Thymus (tissue), 14 donors: ENCODE measurements at places on chromosomes 13 and 19. TPM values are rescaled to one million over a fixed set of nuclear protein-coding genes. Genes with fewer than 3 reads are reported as not detected.

SIGLEC5 gene
- total RNA-seq, result 0.90 TPM

- DNase-seq, result no peak
- H3K27ac ChIP-seq, result no peak overlapping the region
- no peaks in the 10 kb centered on the region for H3K27me3 ChIP-seq
- H3K4me1 ChIP-seq, result no peaks in the 10 kb centered on the region
- no peak overlapping the region for H3K4me3 ChIP-seq
Observed at GRCh38 chr19:50285833-50286232, 43.3 kb downstream of the KCNC3 start.

- no peak overlapping the region for H3K4me3 ChIP-seq
- no peaks in the 10 kb centered on the region for H3K4me1 ChIP-seq
- H3K27me3 ChIP-seq, result no peaks in the 10 kb centered on the region
- DNase-seq, result no peak
- no peak overlapping the region for H3K27ac ChIP-seq
Observed at GRCh38 chr13:46354156-46355087, 32.6 kb downstream of the RUBCNL start.

DNA sequence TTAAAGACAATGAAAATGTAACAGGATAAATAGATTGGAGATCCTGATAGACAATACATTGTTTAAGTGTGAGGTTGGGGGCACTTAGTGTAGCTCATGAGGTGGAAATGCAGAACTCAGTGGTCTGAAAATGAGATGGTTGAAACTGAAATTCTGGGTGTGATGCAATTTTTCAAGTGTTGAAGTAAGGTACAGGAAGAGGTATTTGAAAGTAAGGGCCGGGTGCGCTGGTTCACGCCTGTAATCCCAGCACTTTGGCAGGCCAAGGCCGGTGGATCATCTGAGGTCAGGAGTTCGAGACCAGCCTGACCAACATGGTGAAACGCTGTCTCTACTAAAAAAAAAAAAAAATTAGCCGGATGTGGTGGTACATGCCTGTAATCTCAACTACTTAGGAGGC is 113.0 kb downstream of the UFM1 start:
- no peaks in the 10 kb centered on the region for H3K36me3 ChIP-seq
- no peak overlapping the region for H3K4me3 ChIP-seq
- H3K27me3 ChIP-seq, result no peaks in the 10 kb centered on the region
- H3K27ac ChIP-seq, result no peak overlapping the region

ZNF324B gene
- 4.6 TPM for total RNA-seq

TSEN34 gene
- total RNA-seq, result 24.1 TPM

DNA sequence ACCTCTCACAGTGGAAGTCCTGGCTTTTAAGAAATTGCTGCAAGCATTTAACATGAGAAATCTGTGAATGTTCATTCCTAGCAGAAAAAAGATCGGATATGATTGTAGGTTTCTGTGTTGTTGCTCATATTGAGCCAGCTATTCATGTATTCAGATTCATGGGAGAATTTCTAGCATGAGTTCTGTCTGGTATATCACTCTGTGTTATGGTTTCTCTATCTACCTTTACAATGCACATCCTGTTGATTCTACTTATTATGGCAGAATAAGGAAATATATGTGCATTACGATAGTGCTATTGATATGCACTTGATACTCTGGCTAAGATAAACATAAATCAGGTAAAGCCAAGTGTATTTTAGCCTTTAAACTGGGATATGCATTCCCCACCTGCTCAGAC is 138.2 kb downstream of the KCNRG start:
- no peak for DNase-seq
- H3K27ac ChIP-seq, result no peak overlapping the region
- no peak overlapping the region for H3K4me3 ChIP-seq
- H3K36me3 ChIP-seq, result no peaks in the 10 kb centered on the region

- no peaks in the 10 kb centered on the region for H3K27me3 ChIP-seq
- peaks cover 41% of the 10 kb centered on the region for H3K36me3 ChIP-seq
- peaks cover 17% of the 10 kb centered on the region for H3K4me1 ChIP-seq
- peak overlapping the region; percentile 99 for H3K4me3 ChIP-seq
Observed at GRCh38 chr19:15419413-15420025, 731 bp upstream of the AKAP8L start.

- H3K4me1 ChIP-seq, result no peaks in the 10 kb centered on the region
- no peak for DNase-seq
- no peak overlapping the region for H3K4me3 ChIP-seq
- H3K27me3 ChIP-seq, result no peaks in the 10 kb centered on the region
Observed at GRCh38 chr13:34758628-34759027, 183.4 kb upstream of the NBEA start.

- H3K27me3 ChIP-seq, result no peaks in the 10 kb centered on the region
- H3K4me1 ChIP-seq, result no peaks in the 10 kb centered on the region
- H3K27ac ChIP-seq, result no peak overlapping the region
- no peak for DNase-seq
- no peak overlapping the region for H3K4me3 ChIP-seq
Observed at GRCh38 chr13:58434943-58435342, 803.4 kb downstream of the PCDH17 start.

ZNF792 gene
- 5.4 TPM for total RNA-seq

DNA sequence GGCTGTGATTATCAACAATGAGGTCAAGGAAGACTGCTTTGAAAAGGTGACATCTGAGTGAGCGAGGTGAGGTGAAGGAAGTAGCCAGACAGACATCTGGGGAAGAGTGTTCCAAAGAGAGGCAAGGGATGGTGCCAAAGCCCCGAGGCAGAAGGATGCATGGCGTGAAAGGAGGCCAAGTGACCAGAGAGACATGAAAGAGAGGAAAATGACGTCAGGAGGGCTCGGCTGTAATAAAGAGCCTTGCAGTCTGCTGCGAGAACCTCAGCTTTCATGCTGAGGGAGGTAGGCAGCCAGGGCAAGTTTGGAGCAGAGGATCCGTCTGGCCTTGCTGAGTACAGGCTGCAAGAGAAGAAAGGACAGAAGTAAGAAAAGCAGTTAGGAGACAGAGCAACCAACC is 50.8 kb downstream of the FOXO1 start:
- H3K36me3 ChIP-seq, result no peaks in the 10 kb centered on the region
- H3K4me1 ChIP-seq, result peaks cover 10% of the 10 kb centered on the region
- H3K27me3 ChIP-seq, result no peaks in the 10 kb centered on the region

DNA sequence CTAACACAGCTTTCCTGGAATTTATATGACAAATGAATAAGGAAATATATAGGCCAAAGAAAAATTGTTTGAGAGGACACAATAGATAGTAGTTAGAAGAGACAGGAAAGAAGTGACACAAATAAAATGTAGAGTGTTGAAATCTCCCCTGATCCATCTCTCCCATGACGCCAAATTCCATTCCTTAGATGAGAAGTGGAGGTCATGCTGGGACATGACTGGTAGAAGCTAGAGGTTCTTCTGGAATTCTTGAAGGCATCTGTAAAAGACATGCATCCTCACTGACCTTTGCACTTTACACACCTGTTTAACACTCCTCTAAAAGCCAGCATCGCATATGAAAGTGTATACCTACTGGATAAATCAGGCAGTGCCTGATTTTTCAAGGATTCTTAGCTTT is 67.8 kb downstream of the DGKH start:
- H3K36me3 ChIP-seq, result no peaks in the 10 kb centered on the region
- peaks cover 2% of the 10 kb centered on the region for H3K4me1 ChIP-seq
- DNase-seq, result no peak
- no peaks in the 10 kb centered on the region for H3K27me3 ChIP-seq
- H3K4me3 ChIP-seq, result no peak overlapping the region

ZNF724 gene
- 8.4 TPM for total RNA-seq

DNA sequence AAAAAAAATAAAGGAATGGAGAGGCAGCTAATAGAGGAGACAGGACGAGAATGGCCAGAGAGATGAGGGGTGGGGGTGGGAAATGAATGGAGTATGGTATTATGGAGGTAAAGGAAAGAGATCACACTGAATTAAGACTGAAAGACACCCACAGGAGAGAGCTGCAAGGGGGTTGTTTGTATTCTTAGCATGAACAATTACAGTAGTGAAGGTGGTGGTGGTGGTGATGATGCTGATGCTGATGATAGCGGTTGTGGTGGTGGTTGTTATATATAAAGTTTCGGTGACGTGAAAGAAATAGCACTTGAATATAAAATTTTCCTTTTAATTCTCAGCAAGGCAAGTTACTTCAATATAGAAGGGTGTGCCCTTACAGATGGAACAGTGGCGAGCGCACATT is 2.8 kb upstream of the ADGRE3 start:
- DNase-seq, result no peak
- H3K4me3 ChIP-seq, result no peak overlapping the region
- H3K4me1 ChIP-seq, result peaks cover under 1% of the 10 kb centered on the region

RGCC gene
- total RNA-seq, result 120 TPM

ZBTB32 gene
- 0.09 TPM for total RNA-seq

DNA sequence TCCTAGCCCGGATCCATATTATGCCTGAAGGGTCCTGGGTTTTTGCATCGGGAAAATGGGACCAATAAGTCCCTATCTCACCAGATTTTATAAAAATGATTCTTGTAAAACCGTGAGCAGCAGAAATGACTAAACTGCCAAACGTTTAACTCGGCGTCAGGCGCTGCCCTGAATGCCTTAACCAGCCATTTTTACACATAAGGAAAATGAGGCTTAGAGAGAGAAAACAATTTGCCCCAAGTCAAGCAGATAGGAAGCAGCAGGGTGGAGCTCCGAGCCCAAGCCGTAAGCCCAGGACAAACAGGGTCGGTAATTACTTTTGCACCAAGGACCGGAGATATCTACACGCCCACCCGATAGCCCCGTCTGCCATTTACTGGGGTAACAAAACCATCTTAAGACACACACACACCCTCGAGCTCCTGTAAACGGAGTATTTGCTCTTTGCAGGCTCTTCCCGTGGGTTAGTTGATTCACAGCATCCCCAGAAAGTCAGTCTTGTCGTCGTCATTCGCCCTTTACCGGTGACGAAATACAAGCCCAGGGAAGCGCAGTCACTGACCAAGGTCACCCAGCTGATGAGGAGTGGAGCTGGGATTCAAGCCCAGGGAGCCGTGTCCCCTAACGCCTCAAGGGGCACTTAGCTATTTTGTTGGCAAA is 16.0 kb upstream of the MRI1 start:
- peak overlapping the region; percentile 72 for H3K4me3 ChIP-seq
- H3K4me1 ChIP-seq, result peaks cover 18% of the 10 kb centered on the region
- H3K36me3 ChIP-seq, result peaks cover 17% of the 10 kb centered on the region
- peak overlapping the region; percentile 89 for H3K27ac ChIP-seq

- peaks cover 17% of the 10 kb centered on the region for H3K36me3 ChIP-seq
- no peak overlapping the region for H3K27ac ChIP-seq
- H3K27me3 ChIP-seq, result no peaks in the 10 kb centered on the region
- no peak for DNase-seq
Observed at GRCh38 chr13:77065461-77066147, 38.6 kb upstream of the FBXL3 start.

S1PR2 gene
- 2.7 TPM for total RNA-seq

DNA sequence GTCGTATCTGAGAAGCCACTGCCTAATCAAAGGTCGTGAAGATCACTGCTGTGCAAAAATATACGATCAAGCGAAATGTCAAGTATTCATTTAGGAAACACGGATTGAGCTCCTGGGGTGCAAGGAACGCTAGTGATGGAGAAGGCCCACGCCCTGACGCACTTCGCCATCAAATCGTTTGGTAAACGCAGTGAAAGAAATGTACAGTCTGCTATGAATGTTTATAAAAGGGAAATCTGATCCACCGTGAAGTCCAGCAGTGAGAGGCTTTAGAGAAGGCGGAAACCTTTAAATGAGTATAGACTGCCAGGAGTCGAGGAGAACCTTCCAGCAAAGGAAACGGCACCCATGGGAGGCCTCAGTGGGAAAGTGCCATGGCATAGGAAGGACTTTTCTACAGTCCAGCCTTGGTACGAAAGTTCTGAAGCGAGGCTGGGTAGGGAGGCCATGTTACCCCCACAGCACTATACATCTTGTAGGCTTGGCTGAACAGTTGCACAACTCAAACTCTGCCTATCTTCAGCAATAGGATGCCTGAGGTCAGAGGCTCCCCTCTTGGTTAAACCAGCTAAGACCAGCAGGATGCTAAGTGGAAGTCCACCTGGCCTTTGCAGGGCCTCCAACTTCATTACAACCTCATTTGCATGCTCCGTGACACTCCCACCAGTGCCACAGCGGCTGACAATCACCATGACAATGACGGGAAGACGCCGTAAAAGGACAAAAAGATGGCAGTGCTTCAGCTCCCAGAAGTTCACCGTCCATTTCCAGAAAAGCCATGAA is 20.4 kb downstream of the PCID2 start:
- no peak for DNase-seq
- peaks cover 52% of the 10 kb centered on the region for H3K36me3 ChIP-seq
- H3K4me1 ChIP-seq, result peaks cover 17% of the 10 kb centered on the region

TJP3 gene
- total RNA-seq, result 1.4 TPM

- H3K4me3 ChIP-seq, result no peak overlapping the region
- no peaks in the 10 kb centered on the region for H3K27me3 ChIP-seq
- DNase-seq, result no peak
- H3K27ac ChIP-seq, result no peak overlapping the region
- peaks cover 5% of the 10 kb centered on the region for H3K4me1 ChIP-seq
Observed at GRCh38 chr19:18362934-18363542, 22.6 kb downstream of the PGPEP1 start.

GRCh38 chr19:41288673-41289530 is 21.1 kb upstream of the CCDC97 start:
- H3K27me3 ChIP-seq, result no peaks in the 10 kb centered on the region
- H3K36me3 ChIP-seq, result peaks cover 89% of the 10 kb centered on the region
- H3K27ac ChIP-seq, result no peak overlapping the region

DNA sequence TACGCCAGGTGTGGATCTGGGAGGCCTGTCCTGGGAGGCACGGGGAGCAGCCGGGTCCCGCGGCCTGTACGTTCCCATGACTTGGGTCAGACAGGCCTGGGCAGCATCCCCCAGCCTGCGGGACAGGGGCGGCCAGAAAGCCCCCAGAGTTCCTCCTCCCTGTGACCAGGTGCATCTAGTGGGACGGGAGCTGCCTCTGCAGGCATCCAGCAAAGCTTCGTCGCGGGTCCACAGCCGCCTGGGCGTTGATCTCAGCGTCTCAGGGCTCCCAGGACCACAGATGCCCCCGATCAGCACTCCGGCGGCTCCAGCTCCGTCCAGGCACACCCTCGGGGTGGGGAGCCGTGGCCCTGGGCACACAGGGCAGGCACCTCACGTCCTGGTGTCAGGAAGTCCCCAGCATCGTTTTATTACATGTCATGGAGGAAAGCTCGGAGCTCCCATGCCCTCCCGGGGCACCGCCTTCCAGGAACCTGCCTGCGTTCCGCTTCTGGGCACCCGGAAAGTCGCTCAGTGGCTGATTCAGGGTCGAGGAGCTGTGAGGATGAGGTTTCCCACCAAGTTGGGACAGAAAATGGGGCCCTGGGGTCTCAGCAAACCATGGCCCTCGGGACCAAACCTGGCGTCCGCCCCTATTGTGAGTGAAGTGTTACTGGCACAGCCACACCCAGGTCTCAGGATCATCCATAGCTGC is 1.5 kb upstream of the GZMM start:
- no peak for DNase-seq
- no peak overlapping the region for H3K4me3 ChIP-seq
- H3K36me3 ChIP-seq, result peaks cover 40% of the 10 kb centered on the region

GRIK5 gene
- 0.33 TPM for total RNA-seq
